SW 1271 (cell line): ENCODE measurements at places on chromosomes 2 and 18.
A peak's percentile ranks its signal among the peaks of the same experiment; 100 is the strongest.

- no peak for DNase-seq
Measured at GRCh38 chr18:37235583-37235982, 330.0 kb downstream of the CELF4 start.

GRCh38 chr2:219081701-219082331, 21.1 kb upstream of the IHH start:
- no peak for DNase-seq

GRCh38 chr2:145751155-145751554, 1231.2 kb upstream of the ZEB2 start:
- no peak for DNase-seq

DNA sequence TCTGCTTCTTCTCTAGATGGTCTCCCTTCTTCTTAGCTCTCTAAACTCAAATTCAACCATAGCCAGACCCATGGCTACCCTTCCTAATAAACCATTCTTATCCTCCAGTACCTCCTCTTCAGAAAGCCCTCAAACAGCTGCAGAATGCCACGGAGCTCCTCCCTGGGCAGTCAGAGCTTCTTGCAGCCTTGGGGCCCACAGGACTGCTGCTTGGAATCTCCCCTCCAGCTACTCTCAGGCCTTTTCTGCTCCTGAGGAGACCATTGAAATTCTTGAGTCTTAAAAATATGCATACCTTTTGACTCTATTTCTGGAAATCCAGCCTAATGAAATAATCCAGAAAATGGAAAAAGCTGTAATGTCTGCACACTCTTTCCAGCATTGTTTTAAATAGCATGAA, 30.7 kb downstream of the EFR3B start:
- DNase-seq = no peak

- peak; percentile 43 for DNase-seq
Measured at GRCh38 chr2:194166818-194167217, 1490.2 kb upstream of the SLC39A10 start.

- no peak for DNase-seq
Measured at GRCh38 chr2:12718015-12718671, 1.4 kb downstream of the TRIB2 start.

DNA sequence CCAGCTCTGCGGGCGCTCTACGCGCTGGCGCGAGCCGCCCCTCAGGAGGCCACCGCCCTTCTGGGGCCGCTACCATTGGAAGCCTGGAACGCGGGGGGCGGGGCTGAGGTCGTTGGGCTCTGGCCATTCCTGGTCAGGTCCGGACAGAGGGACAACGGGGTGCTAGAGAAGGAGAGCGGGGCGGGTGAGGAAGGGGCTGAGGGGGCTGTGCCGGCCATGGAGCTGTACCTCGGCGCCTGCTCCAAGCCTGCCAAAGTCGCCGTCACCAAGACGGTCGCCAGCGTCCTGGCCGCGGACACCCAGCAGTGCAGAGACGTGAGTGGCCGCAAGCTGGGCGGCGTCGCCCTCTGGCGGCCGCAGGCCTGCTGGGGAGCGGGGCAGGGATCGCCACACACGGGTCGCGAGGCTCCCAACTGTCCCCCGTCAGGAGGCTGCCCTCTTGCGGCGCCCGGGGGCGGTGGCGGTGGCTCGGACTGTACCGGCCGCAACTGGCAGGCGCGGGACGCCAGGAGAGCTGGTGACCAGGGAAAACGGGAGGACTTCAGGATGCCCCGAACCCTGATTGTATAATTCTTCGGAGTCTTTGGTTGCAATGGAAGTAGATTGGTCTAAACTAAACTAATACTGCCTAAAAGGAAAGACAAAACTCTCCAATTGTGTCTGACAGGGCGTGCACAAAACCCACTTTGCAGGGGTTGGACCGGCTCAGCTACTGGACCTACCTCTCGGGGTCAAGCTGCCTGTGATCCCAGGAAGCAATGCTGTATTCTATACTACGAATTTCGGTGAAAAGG, at the start of gene FSIP2:
Gene FSIP2 (plus strand): TSS at position 126 of the 794 bp plus-strand sequence. CDS start 91 bp downstream, at position 217.
- peak; percentile 18 for DNase-seq

DNA sequence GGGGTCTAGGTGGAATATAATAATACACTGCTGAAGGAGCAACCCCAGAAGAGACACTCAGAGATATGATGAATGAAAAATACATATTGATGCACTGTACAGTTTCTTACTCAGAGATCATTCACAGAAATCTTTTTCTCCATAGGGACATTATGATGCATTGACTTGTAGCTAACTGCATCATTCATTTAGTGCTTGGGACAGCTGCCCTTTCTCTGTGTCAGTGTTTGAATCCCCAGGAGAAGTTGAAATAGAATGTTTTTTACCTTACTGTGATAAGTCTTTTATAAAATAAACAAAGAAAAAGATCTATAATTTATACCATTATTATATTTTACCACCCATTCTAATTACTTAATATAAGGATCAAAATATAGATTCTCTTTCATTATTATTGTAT, 91.7 kb upstream of the DSEL start:
- DNase-seq = no peak

DNA sequence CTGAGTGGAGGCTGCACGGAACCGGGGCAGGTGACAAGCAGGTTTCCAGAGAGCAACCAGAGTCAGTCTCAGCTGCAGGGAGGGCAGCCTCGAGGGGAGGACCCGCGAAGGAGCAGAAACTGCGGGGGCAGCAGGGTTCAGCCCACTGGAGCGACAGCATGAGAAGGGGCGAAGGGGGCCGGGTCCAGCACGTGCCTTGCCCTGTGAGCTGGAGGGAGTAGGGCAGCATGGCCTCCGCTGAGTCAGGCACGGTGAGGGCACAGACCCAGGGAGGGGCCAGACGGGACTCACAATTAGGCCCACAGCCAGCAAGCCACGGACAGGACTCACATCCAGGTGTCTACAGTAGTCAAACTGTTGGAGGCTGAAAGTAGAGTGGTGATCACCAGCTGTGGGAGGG, 22.7 kb upstream of the ATP9B start:
- no peak for DNase-seq

GRCh38 chr2:230790981-230791380, 73.8 kb upstream of the ITM2C start:
- no peak for DNase-seq

DNA sequence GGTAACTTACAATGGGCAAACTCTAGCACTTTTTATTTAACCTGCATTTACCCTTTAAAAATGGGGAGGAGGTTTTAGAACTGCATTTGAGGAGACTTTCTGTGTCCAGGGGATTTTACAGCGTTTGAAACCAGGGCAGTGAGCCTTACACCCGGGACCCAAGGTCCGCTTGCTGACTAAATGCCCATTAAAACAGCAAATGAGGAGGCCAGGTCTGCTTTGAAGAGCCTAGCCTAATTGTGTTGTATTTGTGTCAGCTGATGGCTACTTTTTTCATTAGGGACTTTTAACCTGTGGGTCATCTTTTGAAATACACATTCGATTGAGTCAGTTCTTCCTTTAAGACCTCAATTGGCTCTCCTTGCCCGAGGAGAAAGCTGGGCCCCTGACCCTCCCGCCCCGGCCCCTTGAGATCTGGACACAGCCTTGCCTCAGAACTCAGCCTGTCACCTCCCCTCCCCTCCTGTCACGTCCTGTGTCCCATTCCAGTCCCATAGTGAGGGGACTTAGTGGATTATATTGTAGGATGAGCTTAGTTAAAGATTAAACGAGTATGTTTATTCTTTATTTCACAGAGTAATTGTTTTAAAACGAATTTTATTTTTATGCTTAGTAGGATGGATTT, 69.0 kb downstream of the KLHL29 start:
- no peak for DNase-seq

DNA sequence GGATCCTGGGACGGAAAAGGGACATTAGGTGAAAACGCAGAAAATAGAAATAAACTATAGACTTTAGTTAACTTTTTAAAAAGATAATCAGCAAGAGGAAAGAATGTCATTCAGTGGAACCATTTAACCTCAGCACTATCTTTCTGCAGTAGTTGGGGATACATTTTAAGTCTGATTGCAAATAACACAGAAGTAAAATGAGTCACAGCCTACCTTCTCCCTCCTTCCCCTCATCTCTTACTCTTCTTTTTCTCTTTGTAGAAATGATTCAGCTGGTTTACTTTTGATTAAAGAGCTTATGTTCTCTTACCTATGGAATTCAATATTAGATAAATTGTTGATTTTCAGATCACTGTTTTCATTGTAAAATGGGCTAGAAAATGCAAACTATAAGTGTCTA, 171.2 kb downstream of the FAM210A start:
- DNase-seq = no peak

- no peak for DNase-seq
Measured at GRCh38 chr2:44802777-44803424, 138.6 kb upstream of the SIX3 start.

DNA sequence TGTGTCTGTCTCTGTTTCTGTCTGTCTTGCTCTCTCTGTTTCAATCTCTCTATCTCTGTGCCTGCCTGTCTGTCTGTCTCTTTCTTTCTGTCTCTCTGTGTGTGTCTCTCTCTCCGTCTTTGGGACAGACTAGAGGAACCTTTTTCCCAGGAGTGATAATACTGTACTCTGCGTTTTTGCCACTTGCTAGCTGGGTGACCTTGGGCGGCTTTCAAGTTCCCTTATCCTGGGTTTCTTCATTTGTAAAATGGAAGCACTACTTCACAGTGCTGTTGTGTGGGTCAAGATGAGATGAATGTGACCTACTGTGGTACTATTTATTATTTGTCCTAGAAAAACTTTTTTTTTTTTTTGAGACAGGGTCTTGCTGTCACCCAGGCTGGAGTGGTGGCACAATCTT, 42.4 kb downstream of the HPCAL1 start:
- no peak for DNase-seq

DNA sequence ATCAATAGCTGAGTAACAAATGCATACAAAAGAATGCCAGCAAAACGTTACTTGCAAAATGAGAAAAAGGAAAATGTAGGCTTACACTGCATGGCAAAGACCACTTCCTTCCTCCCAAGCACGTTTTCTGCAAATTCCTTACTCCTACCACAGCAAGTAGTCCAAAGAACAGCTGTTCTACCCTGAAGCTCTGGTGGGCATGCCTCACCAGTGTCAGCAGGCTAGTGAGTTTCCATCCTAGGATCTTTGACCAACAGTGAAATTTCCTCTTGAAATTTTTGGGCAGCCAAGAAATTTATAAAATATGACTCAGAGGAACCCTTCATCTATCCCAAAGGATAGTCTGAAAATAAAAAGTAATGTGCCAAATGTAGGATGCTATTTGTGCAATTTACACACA, 123.9 kb downstream of the ZNF532 start:
- no peak for DNase-seq

GRCh38 chr2:156800781-156801361, 364.7 kb downstream of the GPD2 start:
- no peak for DNase-seq

GRCh38 chr18:4093676-4094075, 361.4 kb downstream of the DLGAP1 start:
- DNase-seq = no peak

GRCh38 chr2:101884423-101884822, 107.3 kb upstream of the IL1R2 start:
- DNase-seq = no peak

DNA sequence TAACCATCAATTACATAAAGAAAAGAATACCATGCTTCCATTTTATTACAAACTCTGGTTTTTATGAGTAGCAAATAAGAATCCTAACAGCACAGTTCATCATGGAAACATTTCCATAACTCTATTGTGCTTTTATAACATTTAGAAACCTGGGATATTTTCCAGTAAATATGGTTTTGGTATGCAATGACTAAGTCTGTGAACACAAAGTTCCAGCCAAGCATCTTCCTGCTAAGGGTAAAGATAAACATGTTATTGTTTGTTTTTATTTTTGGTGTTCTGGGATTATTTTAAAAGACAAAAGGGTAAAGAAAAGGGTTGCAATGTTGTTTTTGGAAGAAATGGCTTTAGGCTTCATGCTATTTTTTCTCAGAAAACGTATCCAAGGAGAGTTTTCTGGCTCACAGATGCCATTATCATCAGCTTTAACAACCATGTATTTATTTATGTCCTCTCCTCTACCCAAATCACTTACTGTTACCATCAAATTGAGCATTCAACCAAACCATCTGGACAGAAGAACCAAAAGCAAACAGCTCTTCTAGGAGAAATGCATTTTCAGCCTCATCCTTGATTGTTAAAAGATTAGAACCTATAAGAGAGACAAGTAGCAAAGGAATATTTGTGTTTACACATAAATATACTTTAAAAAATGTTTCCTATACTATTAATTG, 116.0 kb downstream of the PLA2R1 start:
- DNase-seq = no peak
